ENCODE measurements at places on chromosomes 2 and 18.

GRCh38 chr18:7572822-7573221 is 5.7 kb downstream of the PTPRM start:
- DNase-seq = no peak

DNA sequence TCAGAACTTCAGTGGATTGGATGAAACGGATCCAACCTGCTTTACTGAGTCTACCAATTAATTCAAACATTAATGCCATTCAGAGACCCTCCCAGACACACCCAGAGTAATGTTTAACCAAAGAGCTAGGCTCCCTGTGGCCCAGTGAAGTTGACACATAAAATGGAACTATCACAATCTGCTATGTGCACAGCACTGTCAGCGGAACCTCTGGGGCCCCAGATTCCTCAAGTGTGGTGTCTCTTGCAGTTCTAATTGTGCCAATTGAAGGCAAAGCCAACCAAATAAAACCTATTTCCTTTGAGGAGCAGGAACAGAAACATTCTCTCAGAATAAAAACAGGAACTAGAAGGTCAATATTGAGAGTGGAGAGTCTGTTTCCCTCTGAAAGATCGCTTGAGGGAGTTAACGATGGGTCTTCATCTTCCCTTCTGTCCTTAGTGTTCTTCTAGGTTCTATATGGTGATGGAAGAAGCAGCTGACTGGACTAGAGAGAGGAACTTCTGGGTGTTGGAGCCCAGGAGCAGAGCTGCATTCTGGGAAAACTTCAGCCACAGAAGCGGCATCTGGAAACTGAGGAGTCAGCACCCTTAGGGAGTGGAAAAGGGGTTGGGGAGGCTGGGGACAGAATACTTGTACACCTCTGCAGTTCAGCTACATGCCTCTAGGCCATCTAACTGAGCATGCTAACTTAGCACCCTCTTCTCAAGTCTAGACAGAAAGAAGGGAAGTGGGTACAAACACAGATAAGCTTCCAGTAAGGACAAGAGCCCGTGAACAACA is 174.4 kb upstream of the FBXO11 start:
- DNase-seq = no peak

DNA sequence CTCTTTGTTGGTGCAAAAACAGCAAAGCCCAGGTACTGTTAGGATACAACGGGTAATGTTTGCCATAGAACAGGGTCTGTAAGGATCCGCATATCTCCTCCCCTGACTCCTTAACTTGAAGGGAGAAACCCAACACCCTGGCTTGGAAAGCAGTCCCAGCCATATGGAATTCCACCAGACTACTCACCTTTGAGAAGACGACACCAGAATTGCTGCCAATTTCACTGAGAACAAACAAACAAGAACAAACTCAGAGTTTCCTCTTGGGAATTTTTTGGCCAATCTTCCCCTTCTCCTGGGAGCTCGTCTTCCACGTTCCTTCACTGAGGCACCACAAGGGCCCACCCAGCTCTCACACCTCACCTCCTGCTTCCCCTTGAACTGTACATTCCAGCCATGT is 29.2 kb downstream of the CAPN14 start:
- no peak for DNase-seq

DNA sequence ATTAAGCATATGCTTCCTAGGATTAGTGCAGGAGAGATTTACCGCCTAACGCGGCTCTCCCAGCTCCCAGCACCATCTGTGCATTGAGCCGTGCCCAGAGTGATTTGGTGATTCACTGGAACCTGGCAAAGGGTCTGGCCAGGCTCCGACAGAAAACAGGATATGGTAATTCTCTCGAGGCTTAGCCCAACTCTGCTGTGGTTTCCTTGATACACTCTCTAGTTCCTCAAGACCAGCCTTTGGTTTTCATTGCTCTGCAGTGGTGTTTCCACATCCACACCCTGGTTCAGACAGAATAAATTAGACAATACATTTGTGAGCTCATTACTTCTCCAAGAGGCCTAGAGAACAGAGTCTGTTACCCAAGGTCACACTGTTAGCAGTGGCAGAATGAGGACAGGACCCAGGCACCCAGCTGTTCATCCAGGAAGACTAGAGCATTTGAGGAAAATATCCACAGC is 23.0 kb upstream of the SMAD2 start:
- no peak for DNase-seq

GRCh38 chr18:70273021-70273420 is 15.8 kb upstream of the SOCS6 start:
- no peak for DNase-seq

GRCh38 chr2:187971893-187972292 is 319.8 kb upstream of the GULP1 start:
- DNase-seq = no peak

DNA sequence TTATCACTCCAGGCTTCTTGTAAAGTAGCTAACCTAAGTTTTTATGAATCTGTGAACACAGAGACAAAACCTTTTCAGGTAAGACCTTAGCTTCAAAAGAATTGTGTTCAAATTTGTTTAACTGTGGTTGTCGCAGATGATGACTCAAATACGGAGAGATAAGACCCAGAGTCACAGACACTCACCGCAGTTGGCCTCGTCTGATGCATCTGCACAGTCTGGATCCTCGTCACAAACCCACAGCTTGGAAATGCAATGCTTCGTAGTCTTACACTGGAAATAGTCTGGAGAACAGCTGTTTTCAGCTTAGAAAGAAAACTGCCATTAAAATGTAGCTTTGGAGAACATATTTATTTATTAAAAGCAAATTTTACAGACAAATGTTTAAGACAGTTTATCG is 1662.1 kb upstream of the NXPH2 start:
- no peak for DNase-seq

- peak; percentile 69 for DNase-seq
Measured at GRCh38 chr2:237213315-237214022, 127.8 kb downstream of the COPS8 start.

DNA sequence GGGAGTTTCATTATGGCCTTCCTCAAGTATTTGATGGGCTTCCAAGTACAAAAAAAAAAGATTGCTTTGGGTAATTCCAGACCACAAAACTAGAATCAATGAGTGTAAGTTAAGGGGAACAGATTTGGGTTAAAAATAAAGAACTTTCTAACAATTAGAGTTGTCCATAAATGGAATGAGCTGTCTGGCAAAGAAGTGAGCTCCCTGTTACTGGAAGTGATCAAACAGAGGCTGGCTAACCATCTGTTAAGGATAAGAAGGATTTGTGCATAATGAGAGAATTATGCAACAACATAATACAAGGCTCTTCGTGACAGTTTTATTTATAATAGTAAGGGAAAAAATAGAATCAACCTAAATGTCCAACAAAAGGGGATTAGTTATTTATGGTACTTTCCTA is 44.6 kb upstream of the ACVR1 start:
- DNase-seq = no peak

DNA sequence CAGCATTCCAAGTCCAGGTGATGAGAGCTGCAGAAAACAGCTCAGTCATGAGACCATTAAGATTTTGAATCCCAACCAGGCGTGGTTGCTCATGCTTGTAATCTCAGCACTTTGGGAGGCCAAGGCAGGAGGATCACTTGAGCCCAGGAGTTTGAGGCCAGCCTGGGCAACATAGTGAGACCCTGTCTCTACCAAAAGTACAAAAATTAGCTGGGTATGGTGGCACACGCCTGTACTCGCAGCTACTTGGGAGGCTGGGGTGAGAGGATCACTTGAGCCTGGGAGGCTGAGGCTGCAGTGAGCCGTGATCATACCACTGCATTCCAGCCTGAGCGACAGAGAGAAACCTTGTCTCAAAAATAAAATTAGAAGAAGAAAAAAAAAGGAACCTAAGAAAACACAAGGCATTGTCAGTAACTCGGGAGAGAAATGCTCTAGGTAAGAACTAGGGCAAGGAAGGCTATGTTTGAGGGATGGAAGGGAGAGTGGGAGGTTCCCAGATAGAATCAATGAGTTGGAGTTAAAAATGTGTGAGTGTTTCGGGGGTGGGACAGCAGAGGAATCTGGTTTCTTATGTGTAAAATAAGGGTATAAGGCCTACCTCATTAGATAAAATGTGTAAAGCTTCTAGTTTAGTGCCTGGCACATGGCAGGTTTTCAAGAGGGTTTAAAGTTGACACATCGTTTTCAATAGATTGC is 23.3 kb upstream of the MTA3 start:
- no peak for DNase-seq

- DNase-seq = no peak
Measured at GRCh38 chr18:35383136-35383535, 6.0 kb upstream of the ZNF396 start.

GRCh38 chr2:64820901-64821300 is 167.2 kb upstream of the SERTAD2 start:
- DNase-seq = no peak

GRCh38 chr2:230230087-230230486 is 4.6 kb downstream of the SP140 start:
- no peak for DNase-seq

- DNase-seq = peak; percentile 50
Measured at GRCh38 chr2:73111073-73112025, 1.4 kb downstream of the RAB11FIP5 start.

DNA sequence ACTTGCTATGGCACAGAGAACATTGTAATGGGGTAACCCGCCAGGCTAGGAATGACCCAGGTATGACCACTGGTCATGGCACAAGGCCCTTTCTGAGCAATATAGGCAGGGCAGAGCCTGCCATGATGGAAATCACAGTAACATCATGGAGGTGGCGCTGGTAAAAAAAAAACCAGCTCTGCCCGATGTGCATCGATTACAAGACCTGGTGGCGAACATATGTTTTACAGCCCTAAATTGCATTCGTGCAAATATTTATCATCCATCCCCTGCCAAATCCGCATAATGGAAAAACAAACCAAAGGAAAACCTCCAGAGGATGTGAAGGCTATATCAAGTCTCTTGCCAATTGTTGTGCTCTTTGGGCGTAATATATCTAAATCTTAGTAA is 60.6 kb downstream of the SEMA4F start:
- no peak for DNase-seq

GRCh38 chr18:75054046-75054445 is 154.9 kb downstream of the PTGR3 start:
- DNase-seq = no peak

GRCh38 chr2:71778514-71778913 is 325.2 kb downstream of the DYSF start:
- no peak for DNase-seq

DNA sequence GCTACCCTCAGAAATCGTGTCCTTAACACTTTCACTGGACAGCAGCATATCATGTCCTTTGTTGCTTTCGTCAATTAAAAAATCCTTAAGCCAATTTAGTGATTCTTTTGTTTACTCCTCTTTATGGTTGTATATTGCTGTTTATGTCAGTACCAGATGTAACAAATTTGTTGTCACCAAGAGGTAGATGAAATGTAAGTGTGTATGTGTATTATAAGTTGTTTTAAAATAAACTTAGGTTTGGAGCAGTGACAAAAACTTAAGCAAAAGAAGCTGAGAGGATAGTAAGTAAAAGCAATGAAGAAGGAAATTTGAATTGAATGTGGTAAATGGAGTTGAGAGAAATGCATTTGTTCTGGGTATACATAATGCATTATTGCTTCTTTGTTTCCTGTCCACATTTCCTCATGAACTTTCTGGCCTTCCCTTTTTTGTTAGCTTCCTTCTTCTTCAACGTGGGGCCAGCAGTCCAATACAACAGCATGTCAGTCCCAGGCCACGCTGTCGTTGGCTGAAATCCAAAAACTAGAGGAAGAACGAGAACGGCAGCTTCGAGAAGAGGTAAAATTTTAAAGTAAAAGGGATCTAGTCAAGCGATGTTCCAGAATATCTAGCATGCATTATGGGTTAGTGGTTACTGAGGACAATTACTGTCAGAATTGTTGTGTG is 30.5 kb upstream of the SNORC start:
- peak; percentile 57 for DNase-seq

- no peak for DNase-seq
Measured at GRCh38 chr18:54192900-54193299, 31.6 kb downstream of the MBD2 start.

DNA sequence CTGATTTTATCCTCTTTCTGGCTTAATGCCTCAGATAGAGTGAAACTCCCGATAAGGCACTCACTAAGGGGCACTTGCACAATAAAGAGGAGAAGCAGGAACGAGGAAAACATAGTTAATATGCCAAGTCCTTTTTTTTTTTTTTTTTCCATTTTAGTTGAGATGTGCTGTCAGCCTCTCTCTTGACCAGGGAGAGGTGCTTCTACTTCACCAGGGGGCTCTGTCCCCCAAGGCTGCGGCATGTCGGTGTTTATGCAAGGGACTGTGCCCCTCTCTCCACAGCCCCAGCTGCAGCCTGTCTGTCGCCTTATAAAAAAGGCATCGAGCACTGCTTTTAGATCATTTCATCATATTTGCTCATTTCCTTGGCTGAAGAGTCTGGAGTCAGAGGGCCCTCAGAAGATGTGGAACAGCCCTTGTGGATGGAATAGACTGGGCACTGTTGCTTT is 178.1 kb downstream of the SLC8A1 start:
- DNase-seq = no peak

DNA sequence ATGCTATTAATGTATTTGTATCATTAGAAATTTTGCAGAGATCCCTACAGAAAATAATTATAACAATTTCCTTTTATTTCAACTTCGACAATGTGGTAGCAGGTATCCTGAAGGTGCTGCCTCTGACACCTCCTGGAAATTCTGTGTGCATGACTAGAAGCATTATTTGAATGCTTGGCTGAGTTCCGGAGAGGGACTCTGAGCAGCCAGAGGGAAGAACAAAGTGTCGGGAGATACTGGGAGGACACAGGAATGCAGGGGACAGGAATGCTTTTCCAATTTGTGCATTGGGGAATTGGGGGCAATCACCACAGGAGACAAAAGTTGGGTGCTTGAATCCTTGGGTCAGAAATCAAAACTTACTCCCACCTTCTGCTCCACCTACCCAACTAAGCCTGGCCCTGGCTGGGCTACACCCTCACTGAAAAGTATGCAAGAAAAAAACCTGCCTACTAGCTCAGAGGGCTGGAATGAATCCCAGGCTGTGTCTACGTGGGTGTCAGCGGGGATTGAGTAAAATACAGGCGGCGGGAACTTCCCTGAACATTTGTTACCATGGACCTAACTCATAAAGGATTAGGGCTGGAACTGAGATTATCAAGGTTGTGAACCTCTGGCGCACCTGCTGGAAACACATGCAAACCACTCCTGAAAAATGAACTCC is 299.3 kb downstream of the SOX11 start:
- DNase-seq = no peak

DNA sequence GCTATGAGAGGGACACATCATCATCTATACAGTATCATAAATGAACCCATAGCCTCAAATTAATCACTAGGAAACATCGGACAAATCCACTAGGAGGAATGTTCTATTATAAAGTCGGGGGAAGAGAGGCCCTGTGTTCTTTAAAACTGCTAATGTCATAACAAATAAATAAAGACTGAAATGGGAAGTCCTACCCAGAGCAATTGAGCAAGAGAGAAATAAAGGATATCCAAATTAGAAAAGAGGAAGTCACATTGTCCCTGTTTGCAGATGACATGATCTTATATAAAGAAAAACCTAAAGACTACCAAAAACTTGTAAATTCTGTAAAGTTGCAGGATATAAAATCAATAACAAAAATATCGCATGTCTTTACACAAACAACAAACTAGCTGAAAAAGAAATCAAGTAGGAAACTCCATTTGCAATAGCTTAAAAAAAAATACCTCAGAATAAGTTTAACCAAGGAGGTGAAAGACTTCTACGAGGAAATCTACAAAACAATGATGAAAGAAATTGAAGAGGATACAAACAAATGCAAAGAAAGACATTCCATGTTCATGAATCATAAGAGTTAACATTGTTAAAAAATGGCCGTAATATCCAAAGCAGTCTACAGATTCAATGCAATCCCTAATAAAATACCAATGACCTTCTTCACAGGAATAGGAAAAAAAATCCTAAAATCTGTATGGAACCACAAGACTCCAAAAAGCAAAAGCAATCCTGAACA is 30.6 kb downstream of the RTN4 start:
- DNase-seq = no peak

Data from mucosa of gallbladder (tissue), 1 donor.